ENCODE measurements at places on chromosomes 7 and 10.
A peak's percentile ranks its signal among the peaks of the same experiment; 100 is the strongest.

DNA sequence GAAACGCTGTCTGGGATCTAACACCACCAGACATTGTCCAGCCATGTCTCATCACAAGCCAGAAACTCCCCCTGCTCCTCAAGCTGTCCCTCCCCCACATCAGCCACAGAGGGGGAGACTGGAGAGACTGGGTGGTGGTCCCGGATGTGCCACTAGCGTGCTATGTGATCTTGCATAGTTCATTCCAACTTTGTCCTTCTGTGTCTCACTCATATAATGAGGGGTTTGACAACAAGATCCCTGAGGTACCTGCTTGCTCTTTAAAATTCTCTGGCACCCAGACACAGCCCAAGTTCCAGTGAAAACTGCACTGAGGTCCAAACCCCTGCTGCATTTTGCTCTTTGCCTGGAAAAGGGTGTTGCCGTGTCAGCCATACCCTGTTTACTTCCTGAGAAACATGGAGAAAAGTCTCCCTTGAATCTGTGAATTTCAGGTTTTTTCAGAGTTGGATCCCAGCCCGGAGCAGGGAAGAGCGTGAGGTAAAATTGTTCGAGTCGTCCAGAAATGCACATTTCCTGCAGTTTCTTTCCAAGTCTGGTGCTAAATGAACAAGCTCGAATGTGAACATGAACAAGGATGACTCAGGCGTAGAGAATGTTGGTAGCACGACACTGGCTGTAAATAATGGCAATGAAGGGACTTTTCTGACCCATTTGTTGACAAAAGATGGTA, 156.6 kb downstream of the CCDC3 start:
- DNase-seq: peak; percentile 82

DNA sequence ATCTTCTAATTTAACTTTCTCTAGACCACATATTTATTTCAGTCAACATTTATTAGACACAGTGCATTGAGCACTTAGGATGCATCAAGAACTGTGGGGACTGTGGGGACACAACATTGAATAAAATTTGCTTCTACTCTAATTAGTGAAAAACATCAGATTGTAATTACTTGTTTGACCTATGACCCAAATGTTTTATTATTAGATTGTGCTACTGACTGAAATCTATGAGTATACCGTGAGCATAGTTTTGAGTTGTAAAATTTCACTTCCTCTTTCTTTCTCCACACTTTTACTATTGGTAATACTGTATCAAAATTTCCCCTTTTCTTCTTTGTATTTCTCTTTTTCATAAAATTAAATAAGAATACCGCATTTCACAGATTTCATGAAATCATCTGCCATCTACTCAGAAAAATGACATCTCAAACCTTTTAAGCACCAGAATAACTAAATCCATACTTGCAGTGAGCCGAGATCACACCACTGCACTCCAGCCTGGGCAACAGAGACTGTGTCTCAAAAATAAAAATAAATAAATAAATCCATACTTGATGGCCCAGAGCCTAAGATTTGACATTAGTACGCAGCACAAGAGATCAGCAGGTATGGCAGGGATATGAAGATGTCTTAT, 25.4 kb upstream of the INPP5F start:
- no peak for DNase-seq

DNA sequence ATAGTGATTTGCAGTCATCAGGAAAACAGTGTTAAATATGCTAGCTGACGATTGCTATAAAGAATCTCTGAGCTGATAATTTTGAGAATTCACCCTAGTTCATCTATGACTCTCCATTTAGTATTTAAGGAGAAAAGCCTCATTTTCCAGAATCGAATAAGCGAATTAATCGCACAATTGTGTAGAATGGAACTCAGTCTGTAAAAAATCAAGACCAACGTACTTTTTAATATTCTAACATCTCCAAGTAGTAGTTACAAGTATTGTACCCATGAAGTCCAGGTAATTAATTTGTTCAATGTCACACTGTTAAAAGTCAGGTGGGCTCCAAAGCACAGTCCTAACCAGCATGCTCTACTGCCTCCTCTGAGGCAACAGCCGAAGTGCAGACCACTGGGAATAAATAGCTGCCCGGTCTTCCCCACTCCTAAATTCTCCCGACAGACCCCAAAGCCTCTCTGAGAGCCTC, 380 bp upstream of the AGBL3 start:
- no peak for DNase-seq

GRCh38 chr7:138926241-138926612, 55.0 kb downstream of the KIAA1549 start:
- no peak for DNase-seq

DNA sequence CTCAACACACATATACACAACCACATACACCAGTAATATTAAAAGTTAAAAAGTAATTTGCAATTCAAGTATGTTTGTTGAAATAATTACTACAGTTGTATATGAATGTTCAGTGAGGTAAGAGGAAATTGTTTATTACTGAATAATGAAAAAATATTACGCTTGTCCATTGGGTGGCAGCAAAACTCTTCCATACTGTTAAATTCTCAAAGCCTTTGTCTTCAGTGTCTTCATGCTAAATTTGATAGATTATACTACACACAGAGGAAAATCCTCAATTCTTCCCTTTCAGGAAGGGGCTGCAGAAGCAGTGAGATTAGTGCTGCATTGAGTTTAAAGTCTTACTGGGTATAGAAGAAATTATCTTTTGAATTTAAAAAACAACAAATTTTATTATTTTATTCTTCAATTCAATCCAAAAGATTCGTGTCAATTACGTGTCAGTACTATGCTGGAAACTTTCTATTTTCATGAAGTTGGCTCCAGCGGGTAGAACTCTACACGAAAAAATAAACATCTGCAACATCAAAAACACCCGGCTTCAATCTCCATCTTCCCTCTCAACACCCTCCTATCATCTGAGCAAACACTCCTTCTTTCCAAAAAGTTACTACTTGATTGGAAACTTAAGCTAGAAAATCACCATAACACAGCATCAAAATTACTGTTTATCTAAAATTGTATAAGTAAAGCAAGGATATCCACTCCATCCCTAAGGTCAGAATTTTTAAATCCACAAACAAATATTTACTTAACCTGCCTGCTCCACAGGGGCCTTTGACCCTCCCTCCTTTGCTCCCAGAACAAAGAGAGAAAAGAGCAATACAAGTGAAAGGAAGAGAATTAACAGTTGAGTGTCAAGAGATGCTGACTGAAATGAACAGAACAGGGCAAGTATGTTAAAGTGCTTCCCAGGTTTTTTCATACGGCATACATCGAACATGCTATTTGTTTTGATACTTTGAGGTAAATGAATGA, 37.0 kb upstream of the TES start:
- DNase-seq: peak; percentile 65

DNA sequence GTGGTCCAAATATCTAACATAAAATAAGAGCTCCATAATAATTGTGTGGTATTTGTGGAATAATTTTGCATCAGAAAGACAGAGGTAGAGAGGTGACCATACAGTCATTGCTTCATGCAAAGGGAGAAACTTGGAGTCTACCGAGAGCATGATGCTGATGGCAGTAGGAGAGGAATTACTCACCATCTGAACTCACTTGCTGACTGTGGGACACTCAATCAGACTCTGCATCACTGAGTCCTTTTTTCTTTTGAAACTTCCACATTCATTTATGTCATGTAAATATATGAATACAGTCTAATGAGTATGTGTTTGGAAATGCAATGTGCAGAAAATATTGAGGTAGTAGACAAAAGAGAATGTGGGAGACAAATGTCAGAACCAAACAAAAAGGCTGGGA, 933.8 kb downstream of the REEP3 start:
- no peak for DNase-seq

DNA sequence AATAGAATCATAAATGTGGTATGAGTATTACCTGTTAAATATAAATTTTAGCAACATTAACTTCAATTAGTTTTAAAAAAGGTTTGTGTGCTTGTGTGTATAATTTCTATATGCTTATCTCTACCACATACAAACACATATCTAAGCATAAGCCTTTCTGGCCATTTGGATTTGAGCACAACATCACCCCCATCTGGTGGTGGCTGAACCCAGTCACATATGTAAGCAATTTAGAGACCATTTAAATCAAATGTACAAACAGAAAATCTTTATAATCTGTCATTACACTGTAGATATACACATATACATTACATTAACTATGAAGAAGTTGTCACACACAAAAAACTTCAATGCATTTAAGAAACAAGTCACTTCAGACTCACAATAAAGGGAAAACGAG, 31.7 kb downstream of the GPR22 start:
- peak; percentile 17 for DNase-seq

DNA sequence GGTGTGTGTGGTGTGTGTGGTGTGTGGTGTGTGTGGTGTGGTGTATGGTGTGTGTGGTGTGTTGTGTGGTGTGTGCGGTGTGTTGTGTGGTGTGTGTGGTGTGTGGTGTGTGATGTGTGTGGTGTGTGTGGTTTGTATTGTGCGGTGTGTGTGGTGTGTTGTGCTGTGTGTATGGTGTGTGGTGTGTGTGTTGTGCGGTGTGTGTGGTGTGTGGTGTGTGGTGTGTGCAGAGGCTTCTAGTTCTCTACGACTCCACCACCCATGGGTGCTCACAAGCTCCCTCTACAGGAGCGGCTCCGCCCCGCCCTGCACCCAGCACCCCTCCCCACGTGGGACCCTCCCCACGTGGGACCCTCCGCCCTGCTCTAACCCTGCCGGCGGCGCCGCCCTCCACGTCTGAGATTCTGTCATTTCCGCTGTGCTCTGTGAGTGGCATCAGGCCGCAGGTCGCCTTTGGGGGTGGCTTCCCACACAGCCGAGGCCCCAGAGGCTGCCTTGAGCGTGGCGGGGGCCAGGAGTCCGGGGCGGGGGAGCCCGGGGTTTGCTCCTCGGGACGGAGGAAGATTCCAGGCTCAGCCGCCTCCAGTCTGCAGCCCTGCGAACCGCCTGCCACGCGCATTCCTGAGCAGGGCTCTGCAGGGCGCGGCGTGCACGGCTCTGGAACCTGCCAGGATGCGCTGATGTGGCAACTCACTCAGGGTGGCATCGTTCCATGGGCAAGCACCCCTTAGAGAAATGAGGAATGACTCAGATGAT, 37.0 kb upstream of the DNAJB6 start:
- DNase-seq: no peak

GRCh38 chr10:7397049-7398035, 13.5 kb downstream of the SFMBT2 start:
- no peak for DNase-seq

DNA sequence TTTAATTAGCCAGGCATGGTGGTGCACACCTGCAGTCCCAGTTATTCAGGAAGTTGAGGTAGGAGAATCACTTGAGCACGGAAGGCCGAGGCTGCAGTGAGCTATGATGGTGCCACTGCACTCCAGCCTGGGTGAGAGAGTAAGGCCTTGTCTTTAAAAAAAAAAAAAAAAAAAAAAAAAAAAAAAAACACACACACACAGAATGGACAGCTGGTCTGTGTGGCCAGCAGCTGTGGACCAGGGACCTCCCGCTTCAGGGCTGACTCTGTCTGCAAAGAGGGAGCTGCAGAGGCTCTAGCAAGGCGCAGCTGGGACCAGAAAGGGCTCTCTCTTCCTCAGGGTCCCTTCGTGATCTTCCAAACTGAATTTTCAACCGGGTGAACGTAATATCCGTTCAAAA, 53.6 kb upstream of the DNAAF5 start:
- no peak for DNase-seq

- DNase-seq: no peak
Measured at GRCh38 chr10:125063256-125063925, 97.0 kb downstream of the CTBP2 start.

GRCh38 chr7:138243430-138243829, 167.2 kb downstream of the AKR1D1 start:
- DNase-seq: peak; percentile 65

- DNase-seq: peak; percentile 82
Measured at GRCh38 chr7:155456738-155457543, 988 bp upstream of the EN2 start.

Measured in hepatocyte (in vitro differentiated cells).